Lung microvascular endothelial cell (primary cell): ENCODE measurements at places on chromosomes 7 and 10.
A peak's percentile ranks its signal among the peaks of the same experiment; 100 is the strongest.

GRCh38 chr10:115026056-115026745 lies 67.0 kb upstream of the ATRNL1 start:
- DNase-seq, result no peak

- peak; percentile 92 for DNase-seq
These were observed 10.9 kb upstream of the RSU1 start for GRCh38 chr10:16828114-16828568.

DNA sequence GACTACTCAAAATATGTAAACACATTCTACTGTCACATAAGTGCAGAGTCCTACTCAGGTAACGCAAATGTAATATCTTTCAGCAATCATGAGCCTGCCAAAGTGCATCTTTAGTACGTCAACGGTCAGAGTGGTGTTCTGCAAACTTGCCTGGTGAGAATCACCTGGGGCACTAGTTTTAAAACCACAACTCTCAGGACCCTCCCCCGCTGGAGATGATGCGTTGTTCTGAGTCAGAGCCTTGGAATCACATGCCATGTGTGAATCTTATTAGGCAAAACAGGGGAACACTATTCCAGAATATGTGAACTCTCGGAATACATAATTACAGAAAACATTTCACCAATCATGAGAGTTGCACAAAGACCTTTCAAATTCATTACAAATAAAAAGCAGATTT lies 115.7 kb downstream of the TPK1 start:
- peak; percentile 21 for DNase-seq

GRCh38 chr10:74530981-74531380 lies 295.4 kb upstream of the KAT6B start:
- DNase-seq, result no peak

DNA sequence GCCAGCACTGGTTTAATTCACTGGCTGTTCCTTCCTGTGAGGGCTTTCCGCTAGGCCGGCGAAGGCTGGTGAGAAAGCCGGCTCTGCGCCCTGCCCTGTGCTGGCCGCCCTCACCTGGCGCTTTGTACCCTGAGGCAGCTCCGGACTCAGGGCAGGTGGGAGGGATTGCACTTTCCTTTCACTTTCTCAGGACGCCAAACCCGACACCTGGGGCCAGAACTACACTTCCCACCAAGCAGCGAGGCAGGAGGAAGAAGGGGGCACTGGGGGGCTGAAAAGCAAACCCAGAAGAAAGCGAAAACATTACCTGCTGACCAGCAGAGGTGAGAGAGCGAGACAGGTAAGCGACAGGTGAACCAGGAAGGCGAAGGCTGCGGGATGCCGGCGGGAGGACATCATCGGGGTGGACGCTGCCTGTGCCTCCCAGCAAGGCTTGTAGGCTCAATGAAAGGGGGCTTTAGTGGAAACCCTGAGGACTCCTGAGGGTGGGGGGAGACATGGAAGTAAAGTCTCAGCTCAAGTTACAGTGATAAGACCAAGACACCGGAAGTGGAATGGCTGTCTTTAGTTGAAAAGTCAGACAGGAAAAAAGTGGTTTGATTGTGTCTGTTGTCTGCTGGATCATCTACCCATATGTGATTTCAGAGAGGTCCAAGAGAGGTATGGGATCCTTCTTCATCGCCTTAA lies at the start of gene RAB19:
TSS of gene RAB19 (plus strand) at position 181 of the 687 bp plus-strand sequence. CDS start 3,589 bp downstream, outside the sequence.
- DNase-seq, result peak; percentile 14

DNA sequence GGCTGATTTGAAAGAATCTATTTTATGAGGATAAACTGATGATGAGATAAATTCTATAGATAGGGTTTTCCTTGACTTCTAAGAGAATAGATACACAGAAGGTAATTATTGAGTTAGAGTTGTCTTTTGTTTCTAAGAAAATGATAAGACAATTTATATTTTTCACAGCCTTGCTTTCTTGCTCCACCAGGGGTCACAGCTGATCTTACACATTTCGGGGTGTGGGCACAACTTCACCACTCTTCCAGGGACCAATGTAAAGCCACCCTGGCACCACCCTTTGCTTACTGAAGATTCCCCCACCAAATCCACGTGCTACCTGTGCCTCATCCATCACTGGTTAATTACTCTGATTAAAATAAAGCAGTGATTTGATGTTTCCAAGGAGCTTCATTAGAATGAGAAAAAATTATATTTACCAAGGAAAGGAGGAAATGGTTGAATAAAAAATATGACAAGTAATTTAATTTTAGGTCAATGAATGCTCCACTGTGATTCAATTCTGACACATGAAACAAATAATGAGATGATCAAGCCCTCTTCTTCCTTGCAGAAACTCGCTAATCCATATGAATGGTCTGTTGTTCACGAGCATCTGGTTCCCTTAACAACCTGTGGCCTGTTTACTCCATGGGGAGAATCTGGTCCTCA lies 177.3 kb upstream of the TNS3 start:
- DNase-seq, result no peak

GRCh38 chr10:48289501-48290238 lies 15.2 kb upstream of the FRMPD2 start:
- peak; percentile 59 for DNase-seq

GRCh38 chr10:50653142-50653541 lies 29.4 kb upstream of the SGMS1 start:
- peak; percentile 54 for DNase-seq

DNA sequence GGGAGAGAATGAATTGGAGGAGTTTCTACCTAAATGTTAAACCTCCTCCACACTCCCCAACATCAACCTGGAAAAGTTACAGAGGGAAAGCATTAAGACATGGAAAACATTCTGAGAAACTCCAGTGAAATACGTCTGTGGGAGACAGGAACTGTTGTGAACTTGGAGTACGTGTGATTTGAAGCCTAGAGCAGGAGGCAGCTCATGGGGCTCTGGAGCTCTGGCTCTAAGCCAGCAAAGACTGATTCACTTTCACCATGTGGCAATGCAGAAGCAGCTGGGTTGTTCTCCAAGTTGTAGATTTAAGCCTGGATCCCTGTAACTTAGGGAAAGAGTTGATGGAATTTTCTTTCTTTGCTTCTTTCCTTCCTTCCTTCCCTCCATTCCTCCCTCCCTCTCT lies 503.2 kb downstream of the NRG3 start:
- peak; percentile 82 for DNase-seq

GRCh38 chr7:18727115-18727870 lies 231.7 kb downstream of the HDAC9 start:
- peak; percentile 22 for DNase-seq

DNA sequence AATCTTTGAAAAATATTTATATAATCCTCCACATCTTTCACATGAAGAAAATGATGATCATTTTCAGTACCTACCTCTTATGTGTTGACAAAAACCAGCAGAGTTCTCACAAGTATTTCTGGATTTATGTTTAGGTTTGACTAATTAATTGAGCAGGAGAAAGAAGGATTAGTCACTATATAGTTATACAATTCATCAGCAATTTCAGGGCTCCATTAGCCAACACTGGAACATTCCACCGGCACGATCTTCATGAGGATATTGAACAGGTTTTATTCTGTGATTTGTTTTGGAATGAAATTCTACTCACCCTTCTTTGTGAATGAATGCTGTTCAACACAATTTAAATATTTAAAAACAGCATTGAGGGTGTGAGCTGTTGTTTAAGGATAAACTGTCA lies 163.2 kb downstream of the SEM1 start:
- DNase-seq, result no peak

- DNase-seq, result peak; percentile 76
These were observed 299.9 kb upstream of the PITRM1 start for GRCh38 chr10:3472287-3473051.

GRCh38 chr7:117995850-117996650 lies 122.8 kb upstream of the CTTNBP2 start:
- no peak for DNase-seq

DNA sequence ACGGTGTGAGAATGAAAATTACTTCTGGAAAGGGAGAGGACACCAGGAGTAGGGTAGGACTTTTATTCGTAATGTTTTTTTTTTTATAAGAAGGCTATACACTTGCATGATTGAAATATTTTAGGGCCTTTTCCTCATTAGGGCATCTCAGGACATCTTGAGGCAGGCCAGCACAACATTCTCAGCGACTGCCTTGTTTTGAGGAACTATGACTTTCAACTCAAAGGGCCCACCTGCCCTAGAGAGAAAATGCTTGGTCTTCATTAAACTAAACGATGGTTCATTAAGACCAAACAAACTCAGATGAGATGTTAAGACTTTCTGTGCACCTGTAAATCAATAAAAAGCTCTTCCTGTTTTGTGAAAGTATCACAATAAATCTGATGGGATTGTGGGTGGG lies 11.3 kb downstream of the NOD1 start:
- DNase-seq, result no peak

DNA sequence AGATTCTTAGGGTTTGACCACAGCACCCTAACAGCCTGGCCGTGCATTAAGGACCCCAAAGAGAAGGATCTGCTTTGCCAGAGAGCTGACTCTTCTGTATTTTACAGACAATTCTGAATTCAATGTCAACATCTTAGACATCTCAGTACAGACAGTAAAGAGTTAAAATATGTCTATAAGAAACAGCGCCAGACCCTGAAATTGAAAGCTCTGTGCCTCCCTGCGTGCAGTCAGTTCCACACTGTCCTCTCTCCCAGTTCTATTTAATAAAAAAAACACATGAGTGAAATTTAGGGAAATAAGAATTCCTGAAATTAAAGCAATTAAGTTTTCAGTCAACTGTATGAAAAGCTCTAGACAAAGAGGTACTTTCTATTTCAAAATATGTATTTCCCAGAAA lies 45.1 kb downstream of the MET start:
- DNase-seq, result no peak

GRCh38 chr7:47811632-47812380 lies 136.5 kb downstream of the PKD1L1 start:
- no peak for DNase-seq

GRCh38 chr7:42002654-42003053 lies 234.4 kb downstream of the GLI3 start:
- DNase-seq, result no peak

- DNase-seq, result no peak
These were observed 417.1 kb downstream of the DNAJB6 start for GRCh38 chr7:157753713-157754415.

DNA sequence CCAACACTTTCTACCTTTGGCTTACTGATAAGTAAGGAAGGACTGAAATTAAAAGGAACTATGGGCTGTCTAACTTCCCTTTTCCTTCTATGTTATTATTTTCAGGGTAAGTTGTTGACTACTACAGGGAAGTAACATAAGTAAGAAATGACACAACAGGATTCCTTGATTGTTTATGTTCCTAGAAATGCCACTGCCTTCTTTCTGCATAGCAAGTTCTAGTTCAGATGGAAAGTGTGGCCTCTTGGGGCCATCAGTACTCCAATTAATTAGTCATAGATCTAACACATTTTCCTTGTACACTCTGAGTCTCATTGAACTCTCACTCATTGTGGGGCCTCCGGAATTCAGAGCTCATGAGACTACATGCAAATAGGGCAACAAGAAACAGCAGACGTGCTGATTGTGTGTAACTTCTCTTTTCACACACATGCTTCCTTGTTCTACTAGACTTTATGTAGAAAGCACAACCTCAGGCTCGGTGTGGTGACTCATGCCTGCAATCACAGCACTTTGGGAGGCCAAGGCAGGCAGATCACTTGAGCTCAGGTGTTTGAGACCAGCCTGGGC lies 35.3 kb upstream of the HIBADH start:
- DNase-seq, result peak; percentile 8

GRCh38 chr10:71643904-71644303 lies 75.7 kb downstream of the C10orf105 start:
- no peak for DNase-seq

GRCh38 chr10:72315611-72316385 lies 38.9 kb downstream of the DNAJB12 start:
- peak; percentile 54 for DNase-seq

DNA sequence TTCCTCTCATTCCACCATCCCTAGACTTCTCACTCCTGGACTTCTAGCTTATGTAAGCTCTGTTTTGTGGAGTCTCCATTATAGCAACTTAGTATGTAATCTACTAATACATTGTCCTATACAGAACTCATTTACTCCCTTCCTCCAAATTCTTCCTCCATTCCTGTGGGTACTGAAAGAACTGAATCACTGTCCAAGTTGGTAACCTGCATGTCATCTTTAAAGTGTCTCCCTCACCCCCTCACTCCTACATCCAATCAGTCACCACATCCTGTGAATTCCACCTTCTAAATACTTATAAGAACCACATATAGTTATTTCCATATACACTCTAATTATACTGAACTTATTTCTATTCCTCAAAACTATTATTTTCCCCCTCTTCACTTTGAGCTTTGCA lies 20.3 kb downstream of the AASS start:
- DNase-seq, result no peak

DNA sequence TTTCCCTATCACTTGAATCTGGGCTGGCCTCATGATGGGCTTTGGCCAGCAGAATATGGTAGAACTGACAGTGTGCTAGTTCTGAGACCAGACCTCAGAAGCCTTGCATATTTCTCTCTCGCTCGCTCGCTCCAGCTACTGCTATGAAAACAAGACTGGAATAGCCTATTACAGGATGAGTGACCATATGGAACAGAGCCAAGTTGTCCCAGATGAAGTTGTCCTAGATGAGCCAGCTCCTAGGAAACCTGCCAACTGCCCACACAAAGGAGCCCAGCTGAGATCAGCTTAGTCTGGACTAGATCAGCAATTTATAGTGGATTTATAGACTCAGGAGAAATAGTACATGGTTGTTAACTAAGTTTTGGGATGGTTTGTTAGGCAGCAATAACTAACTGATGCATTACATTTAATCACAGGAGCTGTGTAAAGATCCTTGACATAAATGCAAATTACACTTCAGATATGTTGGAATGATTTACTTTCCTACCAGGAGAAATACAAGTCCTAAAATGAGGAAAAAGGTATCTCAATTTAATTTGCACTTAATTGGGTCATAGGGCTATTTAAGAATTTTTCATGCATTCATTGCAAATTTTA lies 6.8 kb upstream of the HECW1 start:
- no peak for DNase-seq

DNA sequence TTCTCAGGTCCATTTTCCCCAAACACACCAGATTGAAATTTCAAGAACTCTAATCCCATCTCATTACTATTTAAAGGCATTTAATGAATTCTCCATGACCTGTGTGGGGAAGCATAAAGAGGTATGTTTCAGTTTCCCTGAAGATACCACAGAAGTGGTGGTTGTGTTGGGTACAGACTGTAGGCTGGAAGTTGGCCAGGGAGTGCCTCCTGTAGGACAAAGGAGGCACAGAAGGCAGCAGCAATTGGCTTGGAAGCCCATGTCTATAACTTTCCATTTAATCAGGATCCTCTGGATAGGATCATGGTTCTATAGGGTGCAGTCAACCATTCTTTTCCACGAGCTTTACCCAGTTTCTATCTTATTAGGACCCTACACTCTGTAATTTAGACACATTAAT lies 8.6 kb upstream of the BET1 start:
- peak; percentile 20 for DNase-seq

- no peak for DNase-seq
These were observed 11.4 kb downstream of the PDIA4 start for GRCh38 chr7:149016876-149017275.

DNA sequence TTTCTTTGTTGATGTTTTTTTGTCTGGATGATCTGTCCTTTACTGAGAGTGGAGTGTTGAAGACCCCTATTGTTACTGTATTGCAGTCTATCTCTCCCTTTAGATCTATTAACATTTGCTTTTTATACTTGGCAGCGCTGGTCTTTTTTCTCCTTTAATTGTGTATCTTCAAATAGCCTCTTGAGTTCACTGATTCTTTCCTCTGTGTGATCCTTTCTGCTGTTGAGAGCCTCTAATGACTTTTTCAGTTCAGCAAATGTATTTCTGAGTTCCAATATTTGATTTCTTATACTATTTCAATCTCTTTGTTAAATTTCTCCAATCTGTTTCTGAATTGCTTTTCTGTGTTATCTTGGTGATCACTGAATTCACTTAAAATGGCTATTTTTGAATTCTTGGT lies 15.4 kb downstream of the R3HCC1L start:
- no peak for DNase-seq

- no peak for DNase-seq
These were observed 23.2 kb downstream of the SLC35G1 start for GRCh38 chr10:93917064-93917391.
